Stimulated activated CD8-positive, alpha-beta memory T cell treated with anti-CD3 and anti-CD28 coated beads, Interleukin-4, amount 100 ng/mL, for 1 hour (primary cell): ENCODE measurements at places on chromosomes 2 and 18.

GRCh38 chr2:85995648-85996529, 107.1 kb upstream of the ST3GAL5 start:
- no peak for DNase-seq

- no peak for DNase-seq
These were observed 163.6 kb downstream of the PRKCE start for GRCh38 chr2:45814951-45815621.

- no peak for DNase-seq
These were observed 124.1 kb downstream of the LNPK start for GRCh38 chr2:175877845-175878544.

- DNase-seq = no peak
These were observed 1.7 kb upstream of the PPP4R1 start for GRCh38 chr18:9616049-9616448.

- no peak for DNase-seq
These were observed 1.3 kb upstream of the TRIB2 start for GRCh38 chr2:12715258-12716031.

GRCh38 chr18:62384610-62385097, 59.5 kb downstream of the TNFRSF11A start:
- no peak for DNase-seq

- no peak for DNase-seq
These were observed 77.0 kb upstream of the UBXN4 start for GRCh38 chr2:135664623-135665068.
